ENCODE measurements at places on chromosomes 5 and 9.

GRCh38 chr5:169166078-169166477 lies 134.9 kb downstream of the SLIT3 start:
- DNase-seq: no peak

- no peak for DNase-seq
Measured at GRCh38 chr5:43171926-43172325, 20.1 kb upstream of the NIM1K start.

GRCh38 chr5:68027519-68027918 lies 188.0 kb upstream of the PIK3R1 start:
- no peak for DNase-seq

DNA sequence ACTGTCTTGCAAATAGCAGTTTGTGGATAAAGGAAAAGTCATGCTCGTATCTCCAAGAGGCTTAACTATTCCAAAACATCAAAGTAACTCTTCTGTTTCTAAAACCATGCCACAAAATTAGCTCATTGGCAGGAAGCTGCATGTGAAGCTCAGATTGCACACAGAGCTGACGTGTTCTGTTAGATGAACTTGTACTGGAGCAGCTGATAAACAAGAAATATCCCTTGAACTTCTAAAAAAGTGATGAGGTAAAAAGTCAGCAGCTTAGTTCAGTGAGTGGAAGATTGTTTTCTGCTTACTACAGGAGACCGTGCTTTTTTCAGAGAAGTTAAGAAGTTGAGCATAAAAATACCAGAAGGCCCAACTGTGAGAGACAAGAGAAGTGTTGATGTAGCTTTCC lies 113.2 kb downstream of the SLC12A2 start:
- DNase-seq: no peak

GRCh38 chr5:63152871-63153270 lies 574.3 kb downstream of the LRRC70 start:
- DNase-seq: no peak

DNA sequence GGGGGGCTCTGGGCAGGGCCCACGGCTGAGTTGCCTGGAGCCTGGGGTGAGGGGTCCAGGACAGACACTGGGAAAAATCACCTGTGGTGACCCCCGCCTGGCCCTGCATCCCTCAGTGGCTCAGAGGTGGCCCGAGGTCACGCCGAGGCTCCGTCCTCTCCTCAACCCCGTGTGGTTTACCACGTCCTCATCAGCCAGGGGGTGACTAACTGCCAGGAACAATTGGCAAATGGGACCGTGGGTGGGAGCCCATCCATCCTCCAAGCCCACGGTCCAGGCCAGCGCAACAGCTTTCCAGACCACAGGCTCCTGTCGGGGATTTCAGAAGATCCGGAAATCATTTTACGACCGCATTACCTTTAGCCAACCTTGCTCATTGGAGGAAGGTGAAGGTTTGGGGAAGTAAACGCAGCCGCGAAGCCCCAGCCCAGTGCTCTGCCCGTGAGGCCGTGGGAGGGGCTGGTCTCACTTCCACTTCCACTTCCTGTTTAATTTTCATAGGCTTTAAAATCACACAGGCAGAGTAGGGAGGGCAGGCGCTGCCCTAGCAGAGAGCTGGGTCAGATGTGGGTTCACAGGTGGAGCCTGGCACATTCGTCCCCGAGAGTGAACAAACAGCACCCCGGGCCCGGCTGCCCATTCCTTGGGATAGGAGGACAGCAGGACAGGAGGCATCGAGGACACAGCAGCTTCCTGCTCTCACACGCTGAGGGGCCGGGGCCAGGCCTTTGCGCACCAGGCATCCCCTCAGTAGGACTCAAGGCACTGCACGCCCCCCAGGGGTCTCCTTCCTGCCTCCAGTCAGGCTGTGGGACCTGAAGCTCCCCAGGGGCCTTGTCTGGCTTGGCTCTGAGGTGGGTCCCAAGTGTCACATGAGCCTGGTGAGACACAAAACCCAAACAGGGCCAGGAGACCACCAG lies 19.8 kb upstream of the SLC9A3 start:
- DNase-seq: peak; percentile 45

DNA sequence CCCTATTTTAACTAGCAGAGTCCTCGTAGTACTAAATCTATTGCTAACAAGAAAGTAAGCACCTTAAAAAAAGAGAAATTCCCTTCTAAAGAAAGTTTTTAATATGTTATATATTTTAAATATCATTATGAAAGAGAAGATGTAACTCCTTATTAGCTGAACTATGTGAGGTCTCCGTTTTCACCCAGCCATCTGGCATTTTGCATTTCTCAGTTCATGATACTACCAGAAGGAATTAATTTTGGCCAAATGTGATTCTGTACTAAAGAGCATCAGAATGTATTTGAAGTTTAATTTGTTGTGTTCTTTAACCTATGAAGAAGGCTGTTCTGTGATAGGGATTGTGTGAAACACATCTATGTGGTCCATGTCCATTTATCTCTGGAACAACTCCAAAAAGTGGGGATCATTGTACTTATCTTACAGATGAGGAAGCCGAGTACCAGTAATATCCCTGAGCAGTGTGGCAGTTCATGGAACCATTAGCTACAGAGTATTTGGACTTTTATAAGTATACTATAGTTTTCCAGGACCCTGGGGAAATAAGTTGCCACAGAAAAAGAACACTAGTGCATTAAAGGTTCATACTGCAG lies 29.8 kb downstream of the TNFAIP8 start:
- no peak for DNase-seq

DNA sequence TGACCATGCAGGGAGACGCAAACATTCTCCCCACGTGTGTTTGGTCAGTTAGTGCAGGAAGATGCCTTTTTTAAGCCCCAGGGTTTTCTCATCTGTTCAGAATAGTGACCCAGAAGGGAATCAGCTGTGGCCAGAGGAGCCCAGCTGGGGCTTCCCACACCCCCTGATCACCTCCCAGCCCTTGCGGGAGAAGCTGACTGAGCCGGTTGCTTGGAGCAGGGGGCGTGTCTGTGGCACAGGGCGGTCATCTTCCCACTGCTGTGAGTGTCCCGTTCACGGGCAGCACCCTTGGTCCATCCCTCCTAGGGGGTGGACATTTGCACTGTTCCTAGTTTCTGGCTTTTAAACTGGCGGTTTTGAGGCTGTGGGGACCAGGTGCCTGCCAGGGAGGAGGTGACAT lies 69.7 kb downstream of the NEK6 start:
- no peak for DNase-seq

GRCh38 chr5:14587150-14587549 lies 5.6 kb downstream of the OTULINL start:
- DNase-seq: peak; percentile 81

DNA sequence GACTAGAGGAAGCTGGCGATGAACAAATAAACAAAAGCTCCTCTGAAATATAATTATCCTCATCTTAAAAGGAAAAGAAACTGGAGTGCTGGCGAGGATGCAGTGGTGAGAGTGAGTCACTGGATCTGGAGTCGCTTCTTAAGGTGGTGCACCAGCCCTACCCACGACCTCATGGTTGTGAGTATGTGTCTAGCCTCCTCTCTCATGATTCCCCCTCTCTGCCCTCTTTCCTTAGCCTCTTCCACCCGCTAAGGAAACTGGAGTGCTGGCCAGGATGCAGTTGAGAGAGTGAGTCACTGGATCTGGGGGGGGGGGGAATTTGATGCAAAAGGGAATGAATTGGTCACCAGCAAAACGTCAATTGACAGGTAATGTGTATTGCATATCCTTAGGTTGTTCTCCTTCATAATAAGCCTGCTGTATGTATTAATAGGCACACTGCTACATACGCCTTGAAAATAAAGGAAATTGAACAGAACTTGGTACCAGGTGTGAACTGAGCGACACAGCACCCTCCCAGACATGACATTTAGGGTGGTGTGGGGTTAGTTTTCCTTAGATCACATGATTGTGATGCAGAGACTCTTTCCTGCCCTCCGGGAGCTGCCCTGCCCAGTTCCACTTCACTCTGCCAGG lies 36.3 kb upstream of the EBF1 start:
- DNase-seq: no peak

GRCh38 chr5:6143523-6143922 lies 234.8 kb downstream of the MED10 start:
- no peak for DNase-seq

GRCh38 chr9:127129718-127130085 lies 7.3 kb upstream of the ANGPTL2 start:
- no peak for DNase-seq

DNA sequence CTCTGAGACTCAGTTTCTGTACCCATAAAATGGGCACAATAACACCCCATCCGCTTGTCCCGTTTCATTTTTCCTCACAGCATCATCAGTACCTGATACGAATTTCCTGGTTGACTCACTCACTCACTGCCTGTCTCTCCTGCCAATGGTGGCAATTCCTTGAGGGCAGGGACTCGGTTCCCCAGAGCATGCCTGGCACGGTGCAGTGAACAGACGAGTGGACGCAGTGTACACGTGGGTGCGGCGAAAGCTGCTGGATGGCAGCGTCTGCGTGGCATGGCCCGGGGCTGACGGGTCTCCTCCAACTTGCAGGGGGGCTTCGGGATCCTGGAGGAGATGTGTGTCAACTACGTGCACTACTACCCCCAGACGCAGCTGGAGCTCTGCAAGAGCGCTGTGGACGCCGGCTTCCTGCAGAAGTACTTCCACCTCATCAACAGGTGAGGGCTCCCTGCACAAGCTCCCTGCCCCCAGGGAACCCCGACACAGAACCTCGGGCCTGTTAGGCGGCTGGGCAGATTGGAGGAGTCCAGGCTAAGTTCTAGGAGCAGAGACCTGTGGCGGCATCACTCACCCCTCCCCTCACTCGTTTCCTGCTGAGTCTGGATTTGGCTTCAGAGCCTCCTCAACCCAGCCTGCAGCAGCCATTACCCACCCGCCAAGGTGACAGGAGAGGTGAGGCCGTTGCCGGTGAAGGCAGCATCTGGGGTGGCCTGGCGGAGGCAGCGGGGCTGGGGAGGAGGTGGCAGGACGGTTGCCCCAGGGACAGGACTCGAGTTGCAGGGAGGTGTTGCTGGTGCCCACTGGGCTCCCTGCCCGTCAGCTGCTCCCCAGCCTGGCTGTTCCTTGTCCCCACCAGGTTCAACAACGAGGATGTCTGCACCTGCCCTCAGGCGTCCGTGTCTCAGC lies 20.3 kb downstream of the DBH start:
- no peak for DNase-seq

- DNase-seq: no peak
Measured at GRCh38 chr9:128781187-128782070, 5.6 kb upstream of the TBC1D13 start.

DNA sequence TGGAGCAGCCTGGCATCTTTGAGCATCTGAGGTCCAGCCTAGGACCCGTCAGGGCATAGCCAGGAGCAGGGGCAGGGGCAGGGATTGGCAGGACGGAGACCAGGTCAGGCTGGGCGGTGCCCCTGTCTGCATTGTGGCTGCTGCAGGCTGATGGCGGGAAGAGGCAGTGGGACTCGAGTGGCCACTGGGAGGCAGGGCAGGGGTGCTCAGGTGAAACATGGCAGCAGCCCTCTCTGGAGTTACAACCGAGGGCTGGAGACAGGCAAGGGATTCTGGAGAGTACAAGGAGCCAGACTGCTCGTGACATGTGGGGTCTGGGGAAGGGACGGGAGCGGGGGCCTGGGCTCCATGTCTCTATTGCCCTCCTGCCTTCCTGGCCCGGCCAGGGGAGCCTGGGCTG lies 97.4 kb upstream of the RAPGEF1 start:
- no peak for DNase-seq

GRCh38 chr5:167307042-167307441 lies 984.4 kb upstream of the WWC1 start:
- no peak for DNase-seq

GRCh38 chr9:103798620-103799019 lies 295.5 kb upstream of the SMC2 start:
- no peak for DNase-seq

GRCh38 chr5:71830681-71831539 lies 111.8 kb downstream of the CARTPT start:
- peak; percentile 67 for DNase-seq

- DNase-seq: peak; percentile 85
Measured at GRCh38 chr5:87949676-87950631, 318.7 kb downstream of the TMEM161B start.

- DNase-seq: no peak
Measured at GRCh38 chr5:120927950-120928530, 463.9 kb downstream of the PRR16 start.

- no peak for DNase-seq
Measured at GRCh38 chr5:115116001-115116400, 53.7 kb downstream of the TRIM36 start.

GRCh38 chr9:114608525-114608796 lies 2.6 kb upstream of the TMEM268 start:
- DNase-seq: no peak
